ENCODE measurements at places on chromosomes 2 and 18. TPM values are rescaled to one million over a fixed set of nuclear protein-coding genes. Genes with fewer than 3 reads are reported as not detected.

DNA sequence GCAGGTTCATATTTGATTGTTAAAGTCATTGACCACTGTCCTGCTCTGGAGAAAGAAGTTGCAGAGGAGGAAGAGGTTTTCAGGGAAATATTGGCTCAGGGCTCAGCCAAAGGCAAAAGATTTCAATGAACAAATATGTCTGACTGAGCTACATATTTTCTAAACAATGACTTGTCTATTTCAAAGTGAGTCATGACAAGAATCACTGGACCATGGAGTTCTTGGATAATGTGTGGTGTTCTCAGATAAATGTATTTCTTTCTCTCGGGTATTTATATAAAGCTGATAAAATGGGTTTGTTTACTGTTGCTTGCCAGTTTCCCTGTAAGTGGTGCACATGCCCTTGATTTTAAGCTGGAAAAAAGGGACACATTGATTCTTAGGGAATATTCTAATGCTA lies 34.3 kb upstream of the RMP24 start:
- DNase-seq = no peak

- no peak for DNase-seq
Measured at GRCh38 chr18:8615397-8616027, 6.3 kb downstream of the RAB12 start.

GRCh38 chr2:100935372-100935752 lies 66.7 kb upstream of the RPL31 start:
- no peak for DNase-seq

DNA sequence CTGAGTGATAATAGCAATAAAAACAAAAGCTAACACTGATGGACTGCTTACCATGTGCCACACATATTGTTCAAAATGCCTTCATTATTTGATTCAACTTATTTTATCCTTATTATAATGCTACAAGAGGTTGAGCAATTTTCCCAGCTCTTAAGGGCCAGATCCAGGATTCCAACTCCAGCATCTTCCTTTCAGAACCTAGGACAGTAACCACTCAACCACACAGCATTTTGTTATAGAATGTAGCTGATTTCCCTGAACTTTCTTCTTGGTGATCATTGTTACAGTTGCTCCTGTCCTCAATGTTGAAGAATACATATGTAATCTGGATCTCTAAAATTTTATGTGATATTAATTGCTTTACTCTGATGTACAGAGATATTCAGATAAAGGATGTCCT lies 341.7 kb downstream of the PIK3C3 start:
- DNase-seq = no peak

- DNase-seq = peak; percentile 45
Measured at GRCh38 chr18:37254236-37254754, 311.3 kb downstream of the CELF4 start.

- no peak for DNase-seq
Measured at GRCh38 chr2:204015118-204015843, 78.7 kb downstream of the ICOS start.

GRCh38 chr2:219684721-219685689 lies 57.6 kb downstream of the SLC4A3 start:
- DNase-seq = peak; percentile 87

DNA sequence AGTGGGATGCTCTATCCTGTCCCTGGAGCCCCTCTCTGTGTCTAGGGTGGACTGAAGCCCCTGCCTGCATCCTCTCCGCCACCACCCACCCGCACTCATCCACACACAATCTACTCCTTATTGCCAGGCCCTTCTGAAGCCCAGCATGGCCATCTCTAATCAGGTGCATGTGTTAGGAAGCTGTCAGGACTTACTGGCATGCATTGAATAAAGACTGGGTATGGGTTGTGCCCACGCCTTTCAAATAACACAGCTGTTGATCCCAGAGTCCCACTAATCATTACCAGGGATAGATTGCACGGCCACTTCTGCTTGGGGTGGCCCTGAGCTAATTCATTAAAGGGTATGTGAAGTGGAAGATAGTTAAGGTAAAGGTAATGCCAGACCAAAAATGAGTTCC lies 88.4 kb downstream of the CABLES1 start:
- no peak for DNase-seq

DNA sequence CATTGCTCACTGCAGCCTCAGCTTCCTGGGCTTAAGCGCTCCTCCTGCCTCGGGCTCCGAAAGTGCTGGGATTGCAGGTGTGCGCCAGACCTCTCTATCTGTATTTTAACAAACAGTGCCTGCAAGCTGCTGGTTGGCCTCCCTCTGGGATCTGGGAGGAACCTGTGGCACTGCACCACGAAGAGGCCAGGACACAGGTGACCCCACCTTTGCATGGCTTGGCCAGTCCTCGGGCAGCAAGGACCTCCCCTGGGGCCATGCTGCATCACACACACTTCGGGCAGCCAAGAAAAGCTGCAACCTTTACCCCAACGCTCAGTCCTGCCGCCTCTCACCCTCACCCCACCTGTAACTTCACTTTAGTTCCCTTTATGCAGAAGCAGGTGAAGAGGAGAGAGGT lies 70.0 kb downstream of the PXDN start:
- DNase-seq = no peak

- DNase-seq = no peak
Measured at GRCh38 chr2:3172265-3172935, 205.2 kb downstream of the EIPR1 start.

RFX8 gene
- not detected for total RNA-seq

GRCh38 chr18:40824291-40824690 lies 1130.7 kb upstream of the PIK3C3 start:
- DNase-seq = no peak

CDK15 gene
- total RNA-seq = not detected

DNA sequence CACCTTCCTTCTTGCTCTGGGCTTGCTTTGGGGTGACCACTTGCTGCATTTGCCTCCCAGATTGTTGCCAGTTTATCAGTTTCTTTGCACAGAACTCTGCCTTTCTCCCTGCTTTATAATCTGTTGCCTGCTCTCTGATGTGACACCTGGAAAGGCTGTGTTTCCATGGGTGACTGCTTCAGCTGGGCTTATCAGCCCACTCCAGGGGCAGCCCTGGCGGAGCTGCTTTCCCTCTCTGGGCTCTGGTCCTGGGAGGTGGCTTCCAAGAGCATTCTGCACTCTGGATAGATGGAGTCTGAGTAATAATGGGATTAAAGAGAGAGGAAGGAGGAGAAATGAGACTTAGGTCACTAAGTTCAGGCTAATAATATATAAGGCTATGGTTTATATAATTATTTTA lies 352.7 kb downstream of the TSN start:
- no peak for DNase-seq

DNA sequence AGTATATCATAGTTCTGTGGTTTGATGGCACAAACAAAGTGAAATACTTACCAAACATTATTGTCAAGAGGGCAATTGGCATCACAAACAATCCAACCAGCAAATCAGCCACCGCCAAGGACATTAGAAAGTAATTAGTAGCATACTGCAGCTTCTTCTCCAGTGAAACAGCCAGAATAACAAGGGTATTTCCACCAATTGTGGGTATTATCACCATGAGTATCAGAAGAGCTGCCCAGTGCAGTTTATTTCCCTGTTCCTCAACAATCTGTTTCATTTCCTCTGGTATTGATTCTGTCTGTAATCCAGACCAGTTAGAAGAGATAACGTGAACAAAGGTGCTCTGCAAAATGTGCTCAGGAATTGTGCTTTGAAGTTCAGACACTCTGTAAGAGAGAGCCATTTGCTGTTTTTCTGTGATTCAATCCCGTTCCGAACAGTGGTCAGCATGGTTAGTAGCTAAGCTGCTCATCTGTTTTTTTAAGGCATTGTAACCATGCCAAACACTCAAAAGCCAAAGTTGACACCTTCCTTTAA lies 1.4 kb downstream of the HTR2B start:
- no peak for DNase-seq

Measured in thyroid gland (tissue), 4 donors.